Glomerular endothelial cell (primary cell): ENCODE measurements at places on chromosomes 1 and 21. TPM values are rescaled to one million over a fixed set of nuclear protein-coding genes. Genes with fewer than 3 reads are reported as not detected.

DNA sequence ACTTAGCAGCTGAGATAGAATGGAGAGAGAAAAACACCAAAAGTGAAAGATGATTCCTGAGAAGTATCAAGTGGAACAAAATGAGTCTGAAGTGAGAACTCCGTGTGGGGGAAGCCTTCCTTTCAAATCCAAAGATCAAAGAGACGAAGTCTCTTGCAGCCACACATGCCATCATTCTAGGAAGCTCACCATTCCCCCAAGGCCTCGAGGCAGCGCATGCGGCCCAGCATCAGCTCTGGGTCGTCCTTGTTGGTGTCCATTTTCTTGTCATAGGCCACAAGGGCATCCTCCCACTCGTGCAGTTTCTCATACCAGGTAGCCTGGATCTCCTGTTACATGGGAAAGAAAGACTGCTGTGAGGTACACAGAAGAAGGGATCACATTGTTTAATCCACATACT is 32.2 kb upstream of the ANGPTL7 start:
- DNase-seq = no peak

- no peak for DNase-seq
Observed at GRCh38 chr1:158150523-158150922, 30.2 kb upstream of the CD1D start.

- no peak for DNase-seq
Observed at GRCh38 chr1:2229911-2230731, 2.0 kb downstream of the SKI start.

- no peak for DNase-seq
Observed at GRCh38 chr1:48049823-48050535, 52.8 kb upstream of the TRABD2B start.

Gene ALX3
- total RNA-seq = not detected in 2 replicates

Gene IL22RA1
- total RNA-seq = not detected in 2 replicates
